ENCODE measurements at places on chromosomes 2 and 18.
A peak's percentile ranks its signal among the peaks of the same experiment; 100 is the strongest.

GRCh38 chr2:209864716-209865295, 93.2 kb downstream of the UNC80 start:
- DNase-seq, result no peak

- DNase-seq, result no peak
These were observed 362.8 kb upstream of the SLC14A2 start for GRCh38 chr18:45252474-45252873.

- DNase-seq, result peak; percentile 48
These were observed 31.8 kb upstream of the INPP4A start for GRCh38 chr2:98412751-98413458.

GRCh38 chr2:216183462-216183861, 74.3 kb downstream of the XRCC5 start:
- DNase-seq, result no peak

GRCh38 chr2:39755466-39755865, 23.6 kb downstream of the THUMPD2 start:
- DNase-seq, result no peak

DNA sequence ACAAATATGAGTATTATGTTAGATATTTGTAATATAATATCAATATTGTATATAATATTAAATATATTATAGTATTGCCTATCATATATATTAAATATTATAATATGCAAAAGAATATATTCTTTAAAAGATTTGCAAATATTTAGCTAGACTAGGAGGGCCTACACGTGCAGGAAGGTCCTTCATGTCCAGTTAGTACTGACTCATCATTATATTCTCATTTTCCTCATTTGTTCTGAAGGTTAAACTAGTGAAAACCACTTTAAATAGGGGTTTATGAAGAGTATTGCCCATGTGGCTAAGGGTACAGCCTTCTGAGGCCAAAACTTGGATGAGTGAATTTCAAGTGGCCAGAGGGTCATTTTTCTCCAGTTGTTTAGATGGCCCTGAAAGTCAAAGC, 293.0 kb upstream of the VRK2 start:
- no peak for DNase-seq

- peak; percentile 83 for DNase-seq
These were observed 178.1 kb downstream of the DYSF start for GRCh38 chr2:71631411-71631931.

GRCh38 chr18:5197032-5197434, at the start of gene AKAIN1:
Gene AKAIN1, minus strand, starts transcription at chr18:5197257. Its CDS starts 204 bp downstream, at chr18:5197053.
- peak; percentile 27 for DNase-seq

- no peak for DNase-seq
These were observed 102.5 kb upstream of the SLC35G4 start for GRCh38 chr18:11506856-11507255.

DNA sequence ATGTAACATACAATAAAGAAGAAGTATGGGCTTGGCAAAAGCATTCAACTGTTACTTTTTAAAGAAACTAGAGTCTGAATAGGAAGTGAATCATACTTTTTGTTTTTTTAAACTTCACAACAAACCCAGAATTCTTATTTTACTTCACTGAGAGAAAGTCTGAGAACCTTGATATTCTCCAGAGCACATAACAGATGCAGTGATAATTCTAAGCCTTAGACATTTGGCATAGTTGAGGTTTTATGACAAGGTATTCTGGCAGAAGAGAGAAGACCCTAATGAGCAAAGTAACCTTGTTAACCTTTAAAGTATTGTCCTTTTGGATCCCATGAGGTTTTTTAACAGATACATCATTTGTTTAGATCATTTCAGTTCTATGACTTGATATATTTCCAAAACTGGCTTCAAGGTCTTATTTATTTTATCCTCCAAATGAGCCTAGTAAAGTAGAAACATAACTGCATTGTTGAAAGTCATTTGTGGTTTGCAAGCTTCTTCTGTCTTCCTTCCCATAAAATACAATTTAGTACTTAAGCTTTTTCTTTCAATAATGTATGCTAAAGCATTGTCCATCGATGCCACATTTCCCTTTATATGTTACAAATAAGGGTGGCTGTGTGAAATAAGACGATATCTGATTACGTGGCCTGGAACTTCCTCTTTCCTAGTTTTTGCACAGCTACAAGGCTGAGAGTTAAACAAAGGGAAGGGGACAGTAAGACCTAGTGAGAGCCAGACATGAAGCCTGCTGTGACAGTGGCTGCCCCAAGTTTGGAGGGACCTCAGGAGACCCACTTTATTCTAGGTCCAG, 86.1 kb upstream of the ITPRID2 start:
- DNase-seq, result peak; percentile 88

DNA sequence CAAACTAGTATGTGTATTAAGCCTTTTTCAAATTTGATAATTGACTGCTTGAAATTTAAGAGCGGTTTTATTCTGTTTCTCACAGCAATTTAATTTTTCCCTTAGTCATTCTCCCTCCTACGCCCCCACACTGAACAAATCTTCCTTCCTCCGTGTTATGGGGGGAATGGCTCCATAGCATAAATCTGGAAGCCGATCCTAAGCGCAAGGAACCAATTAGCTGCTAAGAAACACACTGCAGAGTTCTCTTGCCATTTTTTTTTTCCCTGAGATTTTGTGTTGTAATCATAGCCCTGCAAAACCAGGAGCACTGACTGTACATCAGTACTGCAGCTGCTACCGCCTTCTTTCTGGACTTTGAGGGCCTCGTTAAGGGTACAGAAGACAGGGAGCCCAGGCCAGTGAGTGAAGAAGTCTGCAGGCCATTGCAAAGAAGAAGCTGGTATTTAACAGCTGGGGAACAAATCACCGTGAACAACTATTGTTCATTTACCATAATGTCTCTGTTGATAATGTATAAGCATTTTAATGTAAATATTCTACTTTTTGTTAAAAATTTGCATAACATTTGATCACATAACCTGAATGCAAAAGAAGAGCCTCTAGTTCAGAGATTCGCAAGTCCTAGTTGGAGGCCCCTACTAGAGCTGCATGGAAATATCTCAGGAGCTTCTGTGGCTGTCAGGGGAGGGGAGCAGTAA, 264.0 kb downstream of the LRATD1 start:
- no peak for DNase-seq

GRCh38 chr2:1975060-1975459, 230.7 kb upstream of the PXDN start:
- DNase-seq, result no peak

GRCh38 chr2:75822336-75822735, 111.6 kb upstream of the GCFC2 start:
- DNase-seq, result no peak

GRCh38 chr2:223642506-223642905, 40.3 kb upstream of the SCG2 start:
- DNase-seq, result peak; percentile 9

- DNase-seq, result no peak
These were observed 393.5 kb downstream of the RAD51AP2 start for GRCh38 chr2:17124575-17125318.

DNA sequence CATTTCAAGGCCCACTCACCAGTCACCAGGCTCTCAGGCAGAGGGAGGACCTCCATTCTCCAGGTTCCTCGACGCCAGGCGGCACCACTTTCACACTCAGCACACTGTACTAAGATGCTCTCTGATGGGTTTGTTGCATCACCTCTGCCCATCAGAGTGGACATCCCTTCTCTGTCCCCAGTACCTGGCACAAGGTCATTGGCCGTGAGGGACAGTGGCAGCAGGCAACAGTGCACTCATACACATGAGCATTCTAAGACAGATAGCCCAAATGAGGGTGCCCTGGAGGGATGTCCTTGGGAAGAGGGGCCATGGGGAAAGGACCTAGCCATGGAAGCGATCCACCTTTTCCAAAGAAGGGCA, 3.0 kb upstream of the ADRA2B start:
- no peak for DNase-seq

GRCh38 chr2:68837861-68838341, 33.3 kb downstream of the BMP10 start:
- peak; percentile 48 for DNase-seq

- no peak for DNase-seq
These were observed 904 bp upstream of the SFXN5 start for GRCh38 chr2:73072416-73072815.

- peak; percentile 100 for DNase-seq
These were observed 47.1 kb upstream of the CCBE1 start for GRCh38 chr18:59744271-59744721.

- DNase-seq, result no peak
These were observed 112.1 kb upstream of the HAAO start for GRCh38 chr2:42904576-42904876.

DNA sequence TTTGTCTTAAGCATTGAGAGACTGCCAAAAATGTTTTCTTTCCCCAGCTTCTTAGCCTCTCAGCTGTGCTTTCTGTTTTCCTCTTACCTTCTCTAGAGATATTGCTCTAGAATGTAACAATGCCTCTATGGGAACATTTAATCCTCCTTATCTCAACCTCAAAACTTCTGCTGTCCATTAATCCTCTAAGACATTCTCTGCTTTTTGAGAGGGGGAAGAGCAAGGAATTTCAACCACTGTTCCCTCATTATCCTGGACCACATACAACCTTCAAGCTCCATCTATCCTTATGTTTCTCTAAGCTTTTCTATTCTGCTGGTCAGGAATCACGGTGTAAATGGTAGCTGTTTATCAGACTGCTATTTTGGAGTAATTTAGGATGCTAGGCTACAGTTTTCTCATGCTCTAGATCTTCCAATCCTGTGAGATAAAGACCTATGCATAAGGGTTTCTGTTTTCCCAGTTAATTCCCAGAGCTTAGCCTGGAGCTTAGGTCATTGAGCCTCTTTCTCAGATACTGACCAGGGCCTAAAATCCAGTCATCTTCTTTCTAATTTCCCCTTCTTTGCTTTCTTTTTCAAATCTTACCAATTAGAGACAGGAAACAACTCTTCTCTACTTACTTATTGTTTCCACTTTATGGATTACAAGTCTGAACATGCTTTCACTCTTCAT, 282.0 kb downstream of the CALCRL start:
- DNase-seq, result no peak

DNA sequence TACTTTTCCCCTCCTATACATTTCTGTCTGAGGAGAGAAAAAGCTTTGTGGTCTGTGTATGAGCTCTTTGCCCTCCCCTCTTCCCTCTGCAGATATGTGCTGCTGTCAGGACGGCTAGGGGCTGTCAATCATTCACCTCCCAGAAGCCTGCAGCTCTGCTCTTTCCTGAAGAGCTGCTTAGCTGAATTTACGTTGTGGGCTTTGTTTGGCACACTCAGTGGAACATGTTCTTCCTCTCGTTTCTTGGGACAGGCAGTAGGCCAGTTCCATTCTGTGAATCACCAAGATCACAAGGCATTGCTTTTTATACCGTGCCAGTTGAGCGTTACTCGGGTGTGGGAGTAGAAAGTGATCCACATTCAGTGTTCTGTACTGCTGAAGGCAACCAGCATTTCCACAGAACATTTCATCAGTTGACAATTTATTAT, 136.7 kb downstream of the LAMA3 start:
- DNase-seq, result peak; percentile 92

DNA sequence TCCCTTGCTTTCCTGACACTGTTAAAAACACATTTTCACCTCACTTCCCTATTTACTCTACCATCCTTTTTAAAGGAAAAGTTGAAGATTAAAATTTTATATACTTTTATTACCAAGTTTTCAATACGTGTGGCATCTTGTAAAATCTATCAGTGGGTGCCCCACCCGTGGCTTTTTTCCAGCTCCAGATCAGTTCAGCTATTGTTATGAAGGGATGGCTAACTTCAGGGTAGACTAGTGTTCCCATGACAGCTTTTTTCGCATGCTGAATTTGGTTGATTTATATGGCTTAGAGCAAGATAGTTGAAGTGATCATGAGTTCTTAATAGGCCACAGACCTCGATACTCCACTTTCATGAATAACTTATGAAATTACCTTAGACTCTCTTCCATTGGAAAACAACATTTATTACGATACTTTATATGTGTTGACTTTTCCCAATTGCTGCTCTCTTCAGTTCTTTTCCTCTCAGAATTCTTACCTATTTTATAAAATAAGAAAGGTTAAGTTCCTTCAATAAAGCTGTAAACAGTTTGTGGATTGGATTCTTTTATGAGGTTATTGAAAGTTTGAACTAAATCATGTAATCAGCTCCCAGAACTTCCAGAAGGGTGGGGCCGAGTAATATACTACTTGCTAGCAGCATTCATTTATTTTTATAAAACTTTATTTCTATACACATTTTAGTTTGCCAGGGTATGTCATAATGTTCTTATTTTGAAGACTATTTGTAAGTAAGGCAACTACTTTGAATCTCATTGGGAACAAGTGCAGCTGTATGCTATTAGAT, 680.9 kb downstream of the SATB2 start:
- no peak for DNase-seq

- no peak for DNase-seq
These were observed 21.7 kb downstream of the LCT start for GRCh38 chr2:135815269-135815668.

GRCh38 chr2:10204326-10205161, 82.0 kb downstream of the RRM2 start:
- DNase-seq, result peak; percentile 35

- no peak for DNase-seq
These were observed 35.1 kb downstream of the DCDC2C start for GRCh38 chr2:3738454-3738853.

GRCh38 chr2:46502291-46502885, 23.0 kb downstream of the TMEM247 start:
- no peak for DNase-seq

GRCh38 chr2:111918383-111918806, 20.0 kb downstream of the MERTK start:
- peak; percentile 89 for DNase-seq

DNA sequence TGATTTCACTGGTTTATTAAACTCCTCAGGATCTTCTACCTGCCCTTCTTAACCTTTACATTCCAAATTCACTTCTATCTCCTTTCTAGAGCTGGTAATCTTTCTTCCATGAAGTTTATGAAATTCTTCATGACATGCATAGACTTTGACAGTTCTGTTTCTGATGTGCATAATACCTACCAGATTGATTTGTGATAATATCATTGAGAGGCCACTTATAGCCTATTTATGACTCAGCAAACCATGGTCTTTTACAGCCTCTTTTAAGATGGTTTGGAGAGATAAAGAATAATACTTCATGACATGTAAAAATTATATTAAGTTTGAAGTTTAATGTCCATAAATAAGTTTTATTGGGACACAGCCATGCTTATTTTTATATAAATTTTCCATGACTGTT, 14.0 kb downstream of the SCN2A start:
- DNase-seq, result no peak

GRCh38 chr2:12761104-12761503, 44.4 kb downstream of the TRIB2 start:
- no peak for DNase-seq

- no peak for DNase-seq
These were observed 7.6 kb upstream of the AGFG1 start for GRCh38 chr2:227464361-227464760.

DNA sequence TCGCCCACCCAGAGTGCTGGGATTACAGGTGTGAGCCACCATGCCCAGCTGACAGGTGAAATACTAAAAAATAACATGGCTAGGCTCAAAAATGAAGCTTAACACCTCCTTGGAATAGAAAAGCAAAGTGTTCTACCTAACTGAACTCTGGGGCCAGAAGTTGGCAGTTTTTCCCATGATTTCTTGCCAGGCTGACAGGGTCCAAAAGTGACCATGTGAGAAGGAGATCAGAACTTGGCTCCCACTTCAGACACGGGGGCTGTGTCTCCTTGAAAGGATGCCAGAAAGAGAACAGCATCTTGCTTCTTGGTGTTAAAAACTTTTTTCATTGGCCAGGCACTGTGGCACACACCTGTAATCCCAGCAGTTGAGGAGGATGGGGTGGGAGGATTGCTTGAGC, 47.0 kb downstream of the BMPR2 start:
- no peak for DNase-seq
